ENCODE measurements at places on chromosomes 11 and 22.

- no peak for DNase-seq
These were observed 12.3 kb upstream of the CD5 start for GRCh38 chr11:61089806-61090491.

DNA sequence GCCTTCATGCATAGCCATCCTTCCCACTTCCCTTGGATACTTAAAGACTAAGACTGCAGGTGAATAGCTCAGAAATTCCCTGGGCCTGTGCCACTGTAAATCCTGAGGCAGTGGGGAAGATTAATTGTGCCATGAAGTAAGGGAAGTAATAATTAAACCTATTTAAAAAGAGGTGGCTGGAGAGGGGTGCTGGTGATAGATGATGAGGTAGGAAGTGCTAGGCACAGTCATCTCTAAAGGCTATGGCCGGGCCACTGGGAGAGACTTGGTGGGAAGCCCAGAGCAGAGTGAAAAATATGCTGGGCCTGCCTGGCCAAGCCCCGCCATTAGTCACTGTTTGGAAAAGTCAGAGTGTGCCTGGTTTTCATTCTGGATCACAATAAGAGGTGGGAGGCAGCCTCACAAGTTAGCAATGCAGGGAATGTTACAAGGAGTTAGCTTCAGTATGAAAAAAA is 197.2 kb upstream of the PITPNB start:
- no peak for DNase-seq

- no peak for DNase-seq
These were observed 16.2 kb upstream of the ZNRF3 start for GRCh38 chr22:28867191-28867590.

- no peak for DNase-seq
These were observed 20.2 kb downstream of the STARD10 start for GRCh38 chr11:72773696-72774095.

DNA sequence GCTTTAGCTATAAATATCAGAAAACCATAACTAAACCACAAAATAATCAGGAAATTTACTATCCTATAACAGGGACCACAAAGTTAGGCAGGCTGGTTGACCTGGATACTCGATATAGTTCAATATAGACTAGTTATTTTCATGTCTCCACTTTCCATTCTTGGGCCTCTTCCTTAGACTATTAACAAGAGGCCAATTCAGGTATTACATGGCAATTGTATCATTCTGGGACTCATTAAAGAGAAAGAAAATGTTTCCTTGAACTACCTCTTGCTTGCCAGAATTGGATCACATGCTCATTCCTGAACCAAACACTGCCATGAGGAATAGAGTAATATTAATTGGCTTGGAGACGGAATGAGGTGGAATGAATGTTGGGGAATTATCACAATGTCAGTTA is 76.0 kb downstream of the EIF3M start:
- DNase-seq, result no peak

DNA sequence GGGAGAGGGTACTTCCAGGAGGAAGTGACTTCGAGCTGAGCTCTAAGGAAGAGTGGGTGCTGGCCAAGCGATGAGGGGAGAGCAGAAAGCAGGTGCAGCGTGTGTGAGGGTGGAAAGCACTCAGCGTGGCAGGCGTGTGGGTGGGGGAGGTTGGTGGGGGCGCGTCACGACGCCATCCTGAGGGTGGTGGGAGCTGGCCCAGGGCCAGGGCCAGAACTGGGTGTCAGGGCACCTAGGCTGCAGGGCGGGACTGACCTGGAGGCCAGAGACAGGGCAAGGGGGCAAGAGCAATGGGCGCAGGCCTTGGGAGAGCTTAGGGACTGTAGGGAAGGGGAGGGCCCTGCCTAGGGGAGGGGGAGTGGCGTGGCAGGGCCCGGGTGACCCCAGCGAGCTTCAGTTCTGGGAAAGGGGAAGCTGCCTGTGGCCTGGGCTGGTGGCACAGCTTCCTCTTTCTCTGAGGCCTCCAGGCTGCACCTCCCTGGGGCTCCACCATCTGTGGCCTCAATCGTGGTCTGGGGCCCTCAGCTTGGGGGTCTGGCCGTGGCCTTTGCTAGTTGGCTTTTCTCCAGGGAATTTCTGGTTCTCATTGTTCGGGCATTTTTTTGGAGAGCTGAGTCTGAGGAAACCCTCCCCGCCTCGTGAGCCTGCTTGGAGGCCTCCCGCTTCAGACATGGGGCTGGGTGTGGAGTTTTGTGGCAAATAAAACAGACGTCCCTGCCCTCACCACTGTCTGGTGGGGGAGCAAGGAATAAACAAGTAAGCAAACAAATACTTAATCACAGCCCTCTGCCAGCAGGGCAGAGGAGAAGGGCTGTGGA is 8.9 kb downstream of the RELT start:
- DNase-seq, result no peak

DNA sequence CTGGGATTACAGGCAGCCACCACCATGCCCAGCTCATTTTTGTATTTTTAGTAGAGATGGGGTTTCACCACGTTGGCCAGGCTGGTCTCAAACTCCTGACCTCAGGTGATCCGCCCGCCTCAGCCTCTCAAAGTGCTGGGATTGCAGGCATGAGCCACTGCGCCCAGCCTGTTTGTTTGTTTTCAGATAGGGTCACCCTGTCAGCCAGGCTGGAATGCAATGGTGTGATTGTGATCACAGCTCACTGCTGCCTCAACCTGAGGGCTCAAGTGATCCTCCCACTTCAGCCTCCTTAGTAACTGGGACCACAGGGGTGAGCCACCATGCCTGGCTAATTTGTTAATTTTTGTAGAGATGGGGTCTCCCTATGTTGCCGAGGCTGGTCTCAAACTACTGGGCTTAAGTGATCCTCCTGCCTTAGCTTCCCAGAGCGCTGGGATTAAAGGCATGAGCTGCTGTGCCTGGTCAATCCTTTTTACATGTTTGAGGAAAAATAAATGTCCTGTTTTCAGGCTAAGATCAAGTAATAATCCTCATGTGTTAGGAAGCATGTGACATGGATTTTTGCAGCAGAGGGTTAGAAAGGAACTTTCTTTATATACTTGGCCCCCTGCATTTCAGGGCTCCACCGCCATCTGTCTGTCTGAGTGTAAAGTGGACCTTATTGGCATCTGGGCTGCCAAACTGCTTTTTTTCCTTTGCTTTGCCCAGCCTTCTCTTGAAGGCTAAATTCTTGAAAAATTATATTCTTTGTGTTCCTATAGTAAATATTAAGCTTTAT is 4.8 kb upstream of the SLC3A2 start:
- no peak for DNase-seq

GRCh38 chr11:122751292-122752070 is 86.8 kb upstream of the CRTAM start:
- no peak for DNase-seq

DNA sequence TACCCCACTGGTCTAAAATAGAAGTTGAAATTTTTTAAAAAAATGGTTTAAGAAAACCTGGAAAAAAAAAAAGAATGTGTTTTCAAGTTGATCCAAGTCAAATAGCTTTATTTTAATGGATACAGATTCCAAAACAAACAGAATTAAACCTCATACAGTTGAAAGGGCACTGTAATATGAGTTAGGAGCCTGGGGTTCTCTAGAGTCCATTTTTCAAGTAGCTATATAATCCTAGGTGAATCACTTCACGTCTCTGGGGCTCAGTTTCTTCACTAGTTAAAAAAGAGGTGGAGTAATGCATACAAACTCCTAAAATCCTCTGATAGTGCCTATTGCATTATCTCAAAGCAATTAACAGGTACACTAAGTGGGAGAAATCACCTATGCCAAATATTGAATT is 132.9 kb downstream of the BBOX1 start:
- DNase-seq, result no peak

DNA sequence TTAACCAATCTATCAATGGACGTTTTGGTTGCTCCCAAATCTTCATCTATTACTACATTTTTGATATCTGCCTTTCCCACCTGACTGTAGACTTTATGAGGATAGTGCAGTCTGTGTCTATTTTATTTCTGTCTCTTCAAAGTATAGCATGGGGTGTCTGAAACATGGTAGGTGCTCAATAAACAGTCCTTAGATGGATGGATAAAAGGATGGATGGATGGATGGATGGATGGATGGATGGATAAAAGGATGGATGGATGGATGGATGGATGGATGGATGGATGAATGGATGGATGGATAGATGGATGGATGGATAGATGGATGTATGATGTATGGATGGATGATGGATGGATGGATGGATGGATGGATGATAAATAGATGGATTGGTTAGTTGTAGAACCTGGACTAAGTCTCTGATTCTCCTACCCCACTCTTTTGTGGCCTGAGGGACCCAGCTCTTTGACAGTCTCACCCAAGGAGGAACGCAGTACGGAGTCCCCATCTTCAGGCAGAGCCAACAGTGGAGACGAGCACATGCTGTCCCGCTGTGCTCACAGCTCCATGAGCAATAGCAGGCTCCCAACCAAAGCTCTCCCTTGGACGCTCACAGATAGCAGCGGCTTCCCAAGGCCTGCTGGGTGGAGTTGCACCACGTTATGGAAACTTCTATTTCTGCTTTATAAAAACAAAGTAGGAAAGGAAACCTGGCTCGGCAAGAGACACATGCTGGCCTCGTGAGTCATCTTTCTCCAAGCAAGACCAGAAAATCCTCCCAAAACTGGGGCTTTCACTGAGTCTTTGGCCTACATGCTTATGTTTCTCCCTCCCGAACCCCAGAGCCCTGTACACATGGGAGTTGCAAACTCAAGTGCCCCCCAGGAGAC is 448.0 kb downstream of the MIAT start:
- DNase-seq, result peak; percentile 23

DNA sequence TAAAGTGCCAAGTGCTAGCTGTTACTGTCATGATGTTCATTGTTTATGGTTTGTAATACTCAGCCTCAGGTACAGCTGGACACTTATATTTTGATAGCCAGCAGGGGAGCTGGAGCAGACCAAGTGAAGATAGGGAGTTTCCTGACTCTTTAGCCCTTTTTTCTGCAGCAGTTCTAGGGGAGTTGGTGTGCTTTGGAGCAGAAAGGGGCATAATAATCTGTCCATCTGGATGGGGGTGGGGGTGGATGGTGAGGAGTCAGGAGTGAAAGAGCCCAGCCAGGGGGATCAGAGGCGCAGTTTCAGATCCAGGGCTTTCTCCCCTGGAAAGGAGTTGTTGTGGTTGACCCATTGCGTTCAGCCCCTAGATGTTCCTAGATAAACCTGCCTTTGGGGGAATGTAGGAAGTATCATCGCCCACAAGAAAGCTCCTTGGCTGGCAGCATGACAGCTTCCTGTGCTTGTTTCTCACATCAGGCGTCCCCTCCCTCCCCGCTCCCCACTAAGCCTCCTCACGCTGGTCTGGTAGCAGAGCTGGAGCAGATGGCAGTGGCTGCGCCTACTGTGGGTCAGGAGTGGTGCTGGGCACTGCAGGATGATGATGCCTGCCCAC is 41.9 kb downstream of the MED15 start:
- no peak for DNase-seq

GRCh38 chr22:28903729-28904128 is 20.4 kb downstream of the ZNRF3 start:
- no peak for DNase-seq

DNA sequence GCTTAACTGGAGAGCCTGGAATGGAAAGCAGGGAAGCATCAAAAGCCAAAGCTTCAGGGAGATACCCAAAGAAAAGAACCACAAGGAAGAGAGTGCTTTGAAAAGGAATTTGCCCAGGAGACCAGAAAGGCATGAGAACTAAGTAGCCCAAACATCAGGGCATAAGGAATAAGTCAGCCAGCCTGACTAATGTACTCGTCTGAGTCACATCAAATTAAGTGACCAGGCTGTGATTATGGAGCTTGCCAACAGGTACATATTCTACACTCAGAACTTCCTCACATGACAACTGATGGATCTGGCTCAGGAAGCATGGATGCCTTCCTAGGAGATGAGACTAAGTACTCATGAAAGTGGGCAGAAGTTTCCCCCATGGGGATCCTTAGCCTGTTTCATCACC is 366.7 kb downstream of the BUD13 start:
- DNase-seq, result no peak

DNA sequence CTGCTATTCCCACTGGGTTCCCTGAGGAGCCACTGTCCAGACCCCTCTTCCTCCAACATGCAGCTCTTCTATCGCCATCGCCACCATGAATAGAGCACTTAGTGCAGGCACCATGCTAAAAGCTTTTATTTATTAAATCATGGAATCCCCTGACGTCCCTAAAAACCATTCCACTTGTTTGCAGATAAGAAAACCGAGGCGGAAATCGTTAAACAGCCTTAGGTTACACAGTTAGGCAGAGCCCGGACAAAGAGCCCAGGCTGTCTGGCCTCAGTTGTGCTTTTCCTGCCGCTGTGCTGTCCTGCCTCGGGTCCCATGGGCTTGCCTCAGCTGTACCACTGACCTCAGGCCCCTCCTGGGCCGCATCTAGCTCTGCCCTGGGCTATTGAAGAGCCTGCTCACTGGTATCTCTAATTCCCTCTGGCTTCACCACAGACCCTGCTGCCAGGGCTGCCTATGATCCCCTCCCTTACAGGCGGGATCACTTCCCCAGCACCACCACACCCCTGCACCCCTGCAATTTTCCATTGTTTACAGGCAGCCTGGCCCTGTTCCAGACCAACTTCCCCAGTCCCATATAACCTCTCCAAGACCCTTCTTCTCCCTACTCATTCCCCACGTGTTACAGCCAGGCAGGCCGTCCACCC is 13.0 kb upstream of the TUB start:
- DNase-seq, result no peak

DNA sequence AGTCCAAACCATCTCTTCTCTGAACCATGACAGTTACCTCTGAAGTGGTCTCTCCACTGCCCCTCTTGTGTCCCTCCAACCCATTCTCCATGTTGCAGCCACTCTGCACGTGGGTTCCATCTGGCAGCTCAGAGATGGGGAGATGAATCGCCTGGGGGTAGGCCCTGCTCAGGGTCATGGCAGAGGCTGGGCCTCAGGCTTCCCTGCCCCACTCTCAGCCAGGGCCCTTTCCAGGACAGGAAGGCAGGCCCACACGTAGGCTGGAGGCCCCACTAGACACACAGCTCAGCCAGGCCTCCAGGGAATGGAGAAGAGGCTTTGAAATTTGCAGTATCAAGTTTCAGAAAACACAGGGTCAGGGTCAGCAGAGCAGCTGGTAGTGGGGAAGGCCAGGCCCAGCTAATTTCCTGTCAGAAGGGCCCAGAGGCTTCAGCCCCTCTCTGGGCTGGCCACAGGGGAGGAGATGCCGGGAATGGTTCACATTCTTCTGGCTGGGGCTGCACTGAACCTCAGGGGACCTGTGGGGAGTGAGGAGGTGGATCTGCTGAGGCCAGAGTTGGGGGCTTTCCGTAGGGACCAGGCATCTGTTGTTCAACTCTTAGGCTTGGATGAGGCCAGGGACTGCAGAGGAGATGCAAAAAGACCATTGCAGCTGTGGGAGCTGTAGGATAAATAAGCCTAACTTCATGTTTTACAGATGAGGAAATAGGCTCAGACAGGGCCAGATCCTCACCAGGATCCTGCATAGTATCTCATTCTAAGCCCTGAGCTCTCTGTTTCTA is 101.6 kb downstream of the SWAP70 start:
- no peak for DNase-seq

- no peak for DNase-seq
These were observed 1.6 kb downstream of the RNF141 start for GRCh38 chr11:10539339-10539738.

- no peak for DNase-seq
These were observed 185.3 kb upstream of the CTSC start for GRCh38 chr11:88522624-88523385.

- no peak for DNase-seq
These were observed 137.8 kb downstream of the DBX1 start for GRCh38 chr11:20022363-20023081.

Measured in H54 (cell line).